NCI-H1092 treated with DMSO at 0.1 percent for 48 hours (cell line): ENCODE measurements at places on chromosomes 7 and 10.

GRCh38 chr7:65744406-65744805, 128.5 kb upstream of the VKORC1L1 start:
- DNase-seq = no peak

DNA sequence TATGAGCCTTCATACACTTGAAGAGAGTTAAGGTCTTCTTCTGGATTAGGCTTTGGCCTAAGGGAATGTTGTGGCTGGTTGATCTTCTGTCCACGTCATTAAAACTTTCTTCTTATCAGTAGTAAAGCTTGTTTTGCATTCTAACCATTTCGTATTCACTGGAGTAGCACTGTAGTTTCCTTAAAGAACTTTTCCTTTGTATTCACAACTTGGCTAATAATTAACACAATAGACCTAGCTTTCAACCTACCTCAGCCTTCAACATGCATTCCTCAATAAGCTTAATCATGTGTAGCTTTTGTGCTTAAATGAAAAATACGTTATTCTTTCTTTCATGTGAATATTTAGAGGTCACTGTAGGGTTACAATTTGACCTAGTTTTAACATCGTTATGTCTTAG, 42.8 kb downstream of the AKR1C8 start:
- DNase-seq = no peak

DNA sequence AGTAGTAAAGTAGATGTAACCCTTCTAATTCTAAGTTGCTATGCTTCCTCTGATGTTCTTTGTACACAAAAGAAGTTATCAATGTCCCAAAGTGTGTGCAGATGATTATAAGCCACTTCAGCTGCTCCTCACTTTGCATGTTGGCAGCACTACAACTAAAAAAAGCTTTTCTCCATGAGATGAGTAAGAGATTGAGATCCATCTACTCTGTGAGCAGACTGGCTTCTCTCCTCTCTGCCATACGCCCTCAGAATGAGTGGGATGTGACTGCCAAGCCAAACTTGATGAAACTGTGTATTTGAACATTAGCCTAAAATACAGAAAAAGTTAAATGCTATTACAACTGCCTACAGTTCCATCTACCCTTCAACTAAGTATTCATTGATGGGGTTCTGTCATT, 102.9 kb upstream of the ETV1 start:
- DNase-seq = no peak

DNA sequence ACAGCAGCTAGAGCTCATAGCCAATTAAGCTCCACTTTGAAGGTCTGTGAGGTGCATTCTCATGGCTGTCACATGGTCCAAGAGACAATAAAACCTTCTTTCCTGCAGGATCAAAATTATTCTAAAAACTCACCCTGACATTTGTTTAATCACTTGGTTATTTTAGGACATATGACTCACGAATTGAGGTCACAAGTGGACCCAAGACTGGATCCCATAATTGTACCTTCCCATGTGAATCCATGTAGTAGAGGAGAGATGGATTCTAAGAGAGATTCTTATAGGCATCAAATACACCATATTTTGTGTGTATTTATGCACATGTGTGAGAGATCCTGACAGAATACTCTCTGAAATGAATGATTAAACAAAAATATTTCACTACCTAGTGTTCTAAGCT, 18.1 kb downstream of the POLR1F start:
- no peak for DNase-seq

DNA sequence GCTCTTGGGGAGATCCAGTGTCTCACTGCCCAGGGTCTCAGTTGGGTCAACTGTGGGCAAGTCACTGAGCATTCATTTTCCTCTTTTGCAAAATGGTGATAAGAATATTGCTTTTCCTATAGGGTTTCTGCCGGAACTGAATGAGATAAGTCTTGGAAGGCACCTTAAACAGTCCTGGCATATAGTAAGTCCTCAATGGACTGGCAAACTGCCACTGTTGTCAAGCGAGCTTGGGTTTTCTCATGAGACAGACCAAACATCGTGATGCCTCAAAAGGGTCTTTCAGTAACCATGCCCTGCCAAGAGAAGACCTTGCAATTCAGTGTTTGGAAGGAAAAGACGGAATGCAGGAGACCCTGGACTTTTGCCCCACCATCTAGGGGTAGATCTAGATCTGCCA, 251.5 kb downstream of the WDR11 start:
- no peak for DNase-seq

DNA sequence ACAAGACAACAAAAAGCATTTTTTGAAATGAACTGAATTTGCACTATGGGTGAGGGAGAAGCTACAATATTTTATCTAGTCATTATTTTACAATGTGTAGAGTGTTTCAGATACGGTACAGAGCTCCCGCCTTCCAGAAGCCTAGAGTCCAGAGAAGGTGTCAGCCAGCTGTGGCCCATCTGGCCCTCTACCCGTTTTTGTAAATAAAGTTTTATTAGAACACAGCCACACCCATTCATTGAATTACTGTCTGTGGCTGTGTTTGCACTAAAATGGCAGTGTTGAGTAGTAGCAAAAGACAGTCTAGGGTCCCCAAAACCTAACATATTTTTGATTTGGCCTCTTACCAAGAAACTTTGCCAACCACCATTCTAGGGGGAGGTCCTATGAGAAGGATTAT, 162.0 kb downstream of the JCAD start:
- no peak for DNase-seq

DNA sequence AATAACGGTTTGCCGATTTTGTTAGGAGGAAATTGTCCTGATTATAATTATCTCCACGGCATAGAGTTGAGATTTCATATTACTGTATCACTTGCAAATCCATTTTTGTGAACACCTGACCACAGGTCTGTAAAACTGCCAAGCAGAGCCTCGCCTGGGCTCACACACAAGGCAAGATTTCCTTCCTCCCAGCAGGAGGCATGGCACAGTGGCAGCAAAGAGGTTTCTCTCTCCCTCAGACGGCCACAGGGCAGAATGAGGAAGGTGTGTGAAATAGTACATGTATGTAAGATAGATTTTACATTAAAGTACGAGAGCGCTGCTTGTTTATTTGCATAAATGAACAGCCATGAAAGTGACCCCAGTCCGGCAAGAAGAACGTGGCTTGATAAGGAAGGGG, 130.1 kb downstream of the CELF2 start:
- DNase-seq = no peak

DNA sequence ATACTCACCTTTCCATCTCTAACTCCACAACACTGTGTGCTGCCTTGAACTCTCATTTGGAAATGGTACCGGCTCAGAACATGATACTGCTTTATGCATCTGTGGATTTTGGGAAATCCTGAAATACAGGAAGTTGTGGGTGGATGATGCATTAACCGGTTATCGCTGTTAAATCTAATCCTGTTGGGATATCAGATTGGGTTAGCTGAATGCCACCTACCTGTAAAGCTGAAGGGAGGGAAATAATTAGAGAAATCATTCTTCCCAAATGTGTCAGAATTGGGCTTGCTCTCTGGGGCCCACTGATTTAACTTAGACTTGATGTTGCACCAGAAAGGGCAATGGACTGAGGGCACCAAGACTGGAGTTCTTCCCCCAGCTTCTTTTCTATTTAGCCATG, 54.0 kb downstream of the CH25H start:
- DNase-seq = no peak

- no peak for DNase-seq
Observed at GRCh38 chr10:93991596-93992284, 2.0 kb upstream of the PLCE1 start.
